ENCODE measurements at places on chromosomes 1 and 21. TPM values are rescaled to one million over a fixed set of nuclear protein-coding genes. Genes with fewer than 3 reads are reported as not detected.

- H3K4me3 ChIP-seq: no peak overlapping the region
- DNase-seq: no peak
- H3K4me1 ChIP-seq: no peaks in the 10 kb centered on the region
- H3K27ac ChIP-seq: no peak overlapping the region
- no peaks in the 10 kb centered on the region for H3K27me3 ChIP-seq
Observed at GRCh38 chr21:21196087-21196486, 197.9 kb downstream of the NCAM2 start.

- H3K27ac ChIP-seq: peak overlapping the region; percentile 29
- H3K27me3 ChIP-seq: no peaks in the 10 kb centered on the region
Observed at GRCh38 chr1:2408859-2409276, 3.5 kb downstream of the PEX10 start.

Gene SLC30A2
- polyA plus RNA-seq: 3.6 TPM

- H3K4me1 ChIP-seq: peaks cover 33% of the 10 kb centered on the region
- peak overlapping the region; percentile 58 for H3K4me3 ChIP-seq
- no peaks in the 10 kb centered on the region for H3K27me3 ChIP-seq
- DNase-seq: peak; percentile 83
Observed at GRCh38 chr1:66331658-66332547, 202.1 kb upstream of the SGIP1 start.

Gene PRELP
- polyA plus RNA-seq: 15.0 TPM

Measured in heart right ventricle (tissue), 16 donors.